ENCODE measurements at places on chromosomes 5 and 9.

- DNase-seq: no peak
Observed at GRCh38 chr9:89678396-89679015, 73.7 kb downstream of the GADD45G start.

GRCh38 chr5:132280371-132281240 is 13.6 kb upstream of the SLC22A4 start:
- no peak for DNase-seq

GRCh38 chr9:31302620-31303418 is 1081.6 kb upstream of the ACO1 start:
- DNase-seq: no peak

GRCh38 chr5:169876386-169876785 is 103.9 kb downstream of the INSYN2B start:
- DNase-seq: no peak

DNA sequence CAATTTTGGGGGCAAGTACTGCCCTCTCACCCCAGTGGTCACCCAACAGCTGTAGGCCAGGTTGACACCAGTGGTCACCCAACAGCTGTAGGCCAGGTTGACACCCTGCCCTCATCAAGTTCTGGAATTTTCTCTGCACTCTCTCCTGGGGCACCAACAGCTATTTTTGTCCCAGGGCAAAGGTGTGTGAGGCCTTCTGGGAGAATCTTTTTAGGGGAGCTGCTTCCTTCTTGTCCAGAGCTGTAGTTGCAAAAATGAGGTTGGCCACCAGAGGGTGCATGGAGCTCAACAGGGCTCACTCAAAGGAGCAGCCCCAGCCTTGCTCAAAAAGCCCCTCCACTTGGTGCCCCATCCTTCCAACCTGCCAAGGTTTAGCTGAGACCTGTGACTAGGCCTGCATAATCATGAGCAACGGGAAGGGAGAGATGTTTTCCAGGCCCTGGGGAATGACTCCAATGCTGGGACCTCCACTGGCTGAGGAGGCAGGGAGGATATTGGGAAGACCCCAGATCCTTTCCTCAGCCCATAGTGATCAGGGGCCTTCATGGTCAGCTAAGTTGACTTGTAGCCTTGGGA is 10.6 kb upstream of the P4HA2 start:
- peak; percentile 43 for DNase-seq

GRCh38 chr5:109407913-109408312 is 1.9 kb downstream of the PJA2 start:
- no peak for DNase-seq

- DNase-seq: no peak
Observed at GRCh38 chr5:157222506-157223230, 42.0 kb downstream of the ITK start.

GRCh38 chr5:172077664-172078425 is 71.4 kb upstream of the FBXW11 start:
- no peak for DNase-seq

- DNase-seq: no peak
Observed at GRCh38 chr5:32388432-32389129, 56.0 kb downstream of the ZFR start.

GRCh38 chr5:176438959-176439757 is 9.0 kb upstream of the FAF2 start:
- DNase-seq: no peak

- no peak for DNase-seq
Observed at GRCh38 chr9:15873573-15874177, 320.8 kb downstream of the CCDC171 start.

DNA sequence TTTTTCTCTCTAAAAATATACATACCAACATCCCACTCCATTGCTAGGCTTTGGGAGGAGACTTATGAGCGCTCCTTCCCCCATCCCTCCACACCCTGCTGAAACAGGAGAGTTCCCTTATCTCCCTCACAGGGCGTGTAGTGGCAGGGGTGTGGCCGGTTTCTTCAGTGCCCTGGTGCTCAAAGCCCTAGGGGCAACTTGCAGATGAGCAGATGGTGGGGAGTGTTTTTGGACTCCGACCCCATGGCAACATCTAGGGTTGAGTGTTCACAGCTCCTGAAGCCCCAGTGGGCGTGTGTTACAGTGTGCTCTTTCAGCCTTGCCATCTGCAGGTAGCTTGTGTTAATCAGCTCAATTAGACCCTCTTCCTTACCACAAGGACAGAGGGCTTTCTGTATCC is 409.5 kb downstream of the MAT2B start:
- no peak for DNase-seq

DNA sequence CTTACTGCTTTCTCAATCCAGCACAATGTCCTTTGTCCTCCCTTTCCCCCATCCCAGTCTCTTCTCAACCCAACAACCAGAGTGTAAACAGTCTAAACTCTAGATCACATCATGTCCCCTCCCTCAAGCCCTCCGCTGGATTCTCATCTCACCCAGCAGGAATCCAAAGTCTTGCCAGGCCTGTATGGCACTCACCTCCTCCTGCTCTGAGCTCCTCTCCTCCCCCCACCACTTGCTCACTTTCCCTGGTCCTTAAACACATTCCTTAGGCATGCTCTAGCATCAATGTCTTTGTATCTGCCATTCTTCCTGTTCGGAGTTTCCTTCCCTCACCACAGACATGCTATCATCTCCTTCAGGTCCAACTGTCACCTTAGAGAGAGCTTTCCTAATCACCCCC is 78.8 kb downstream of the NIPSNAP3B start:
- no peak for DNase-seq

All from GDM1 (cell line).